ENCODE measurements at places on chromosomes 16 and 17. TPM values are rescaled to one million over a fixed set of nuclear protein-coding genes. Genes with fewer than 3 reads are reported as not detected.

Gene PKMYT1
- 0.56 TPM for total RNA-seq

Gene PRSS22
- 17.4 TPM for total RNA-seq

Gene SLC2A4
- total RNA-seq = 0.78 TPM

Gene CES1
- 11.4 TPM for total RNA-seq

Gene SPNS3
- total RNA-seq = 0.19 TPM

Gene SEC14L5
- total RNA-seq = 0.79 TPM

Gene C17orf100
- 0.91 TPM for total RNA-seq

Gene RNF112
- 0.51 TPM for total RNA-seq

Measured in pancreas (tissue), 10 donors.